Activated gamma-delta T cell treated with anti-CD3 and anti-CD28 coated beads, Interleukin-2, amount 50 U/mL, for 16 hours (primary cell): ENCODE measurements at places on chromosomes 1 and 21.

DNA sequence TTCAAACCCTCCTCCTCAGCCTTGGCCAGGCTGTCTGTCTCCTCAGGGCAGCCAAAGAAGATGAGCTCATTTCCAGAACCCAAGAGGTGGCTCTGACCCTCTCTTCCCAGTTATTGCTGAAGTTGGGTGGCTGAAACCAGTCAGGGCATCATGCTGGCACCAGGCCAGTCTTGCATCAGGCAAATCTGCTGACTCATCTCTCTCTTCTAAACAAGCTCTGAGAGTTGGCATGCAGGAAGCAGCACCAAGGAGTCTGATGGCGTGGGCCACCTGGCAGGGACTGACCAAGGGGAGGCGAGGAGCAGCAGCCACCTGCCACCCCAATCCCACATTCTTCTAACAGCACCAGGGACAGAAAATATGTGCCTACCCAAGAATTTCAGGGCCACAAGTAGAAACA lies 104.8 kb upstream of the ATP1A1 start:
- DNase-seq: no peak

GRCh38 chr21:37944496-37944895 lies 28.2 kb upstream of the KCNJ6 start:
- no peak for DNase-seq

GRCh38 chr21:31078796-31079195 lies 40.5 kb upstream of the KRTAP19-8 start:
- no peak for DNase-seq

DNA sequence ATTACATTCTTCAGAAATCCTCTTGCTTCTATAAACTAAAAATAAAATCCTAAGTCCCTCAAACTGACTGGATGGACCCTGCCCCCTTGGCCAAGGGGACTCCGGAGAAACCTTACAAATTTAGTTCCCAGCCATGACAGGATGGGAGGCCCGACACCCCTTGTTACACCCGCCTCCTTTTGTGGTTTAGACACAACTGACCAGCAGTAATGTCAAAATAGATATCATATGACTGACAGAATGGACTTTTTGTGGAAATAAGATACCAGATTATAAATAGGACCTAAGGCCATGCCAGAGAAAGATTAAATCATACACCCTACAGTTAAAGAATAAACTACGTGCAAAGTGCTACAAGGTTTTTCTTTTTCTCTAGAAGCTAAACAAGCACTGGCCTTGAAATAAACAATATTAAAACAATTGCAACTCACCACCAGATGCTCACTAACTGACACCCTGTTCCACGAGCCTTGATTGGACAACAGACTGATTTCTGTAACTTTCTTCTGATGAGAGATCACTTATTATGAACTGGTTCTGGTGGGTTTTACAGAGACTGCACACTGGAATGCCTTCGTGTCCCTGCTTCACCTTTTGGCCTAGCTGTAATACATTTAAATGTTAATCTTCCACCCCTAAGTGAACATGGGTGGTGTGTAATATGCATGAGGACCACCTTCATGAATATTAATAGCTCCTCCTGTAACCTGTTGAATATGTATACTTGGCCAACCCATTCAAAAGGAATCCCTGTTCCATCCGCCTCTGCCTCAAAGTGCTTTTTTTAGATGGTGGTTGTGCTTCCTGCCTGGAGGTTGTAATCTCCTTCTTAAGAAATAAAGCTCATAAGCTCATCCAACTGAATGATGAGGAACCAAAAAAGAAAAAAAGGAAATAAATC lies 99.6 kb downstream of the ODF2L start:
- DNase-seq: no peak

GRCh38 chr1:245677461-245678240 lies 522.9 kb downstream of the KIF26B start:
- DNase-seq: no peak

- DNase-seq: no peak
These were observed 18.1 kb downstream of the DCAF8 start for GRCh38 chr1:160244209-160244608.

DNA sequence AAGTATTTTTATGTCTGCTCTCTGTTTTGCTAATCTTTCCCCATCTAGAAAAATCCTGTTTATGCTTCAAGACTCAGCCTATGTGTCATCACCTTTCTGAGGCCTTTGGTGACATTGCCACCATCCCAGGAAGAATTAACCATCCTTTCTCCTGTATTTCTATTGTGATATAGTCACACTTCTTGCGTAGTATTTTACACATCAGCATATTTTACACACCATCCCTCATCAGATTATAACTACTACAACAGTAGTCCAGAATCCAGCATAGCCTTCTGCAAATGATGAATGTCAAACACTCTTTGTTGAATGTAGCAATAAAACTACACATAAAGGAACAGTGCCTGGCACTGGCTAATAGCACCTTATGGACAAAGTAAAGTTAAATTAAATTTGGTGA lies 275.3 kb upstream of the C1orf87 start:
- no peak for DNase-seq

DNA sequence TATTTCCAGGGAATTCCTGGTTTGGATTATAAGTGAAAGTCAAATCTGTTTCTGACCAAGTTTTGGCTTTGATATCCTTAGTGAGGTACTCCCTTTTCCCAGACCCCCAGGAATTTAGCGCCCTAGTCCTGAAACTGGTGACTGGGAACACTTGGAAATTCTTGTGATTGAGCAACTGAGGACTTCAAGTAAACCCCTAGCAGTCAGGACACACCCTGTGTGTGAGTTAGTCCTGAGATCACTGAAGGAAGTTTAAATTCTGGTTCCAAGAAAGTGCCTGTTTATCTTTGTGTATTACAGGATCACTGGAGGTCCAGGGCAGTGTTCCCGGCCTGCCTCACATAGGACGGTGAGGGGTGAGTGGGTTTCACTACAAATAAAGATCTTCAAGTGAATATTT lies 95.1 kb upstream of the F3 start:
- no peak for DNase-seq

- DNase-seq: no peak
These were observed 371.3 kb downstream of the PBX1 start for GRCh38 chr1:164930241-164930640.

GRCh38 chr1:175198332-175198731 lies 5.8 kb upstream of the KIAA0040 start:
- DNase-seq: no peak

DNA sequence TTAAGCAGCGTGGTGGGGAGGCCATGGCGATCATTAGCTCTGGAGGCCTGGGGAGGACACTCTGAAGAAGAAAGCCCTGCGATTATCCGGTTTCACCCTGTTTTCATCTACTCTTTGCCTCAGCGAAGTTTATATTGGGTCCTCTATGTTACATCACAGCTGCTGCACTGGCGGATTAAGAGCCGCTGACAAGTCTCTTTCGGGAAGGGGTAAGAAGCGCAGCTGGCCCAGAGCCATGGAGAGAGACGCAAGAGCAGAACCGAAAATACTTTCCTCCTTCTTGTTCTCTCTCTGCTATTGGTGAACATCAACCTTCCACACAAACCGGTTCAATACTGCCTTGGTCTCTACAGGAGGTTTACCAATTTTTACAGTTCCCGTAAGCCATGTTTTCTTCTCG lies 291.5 kb downstream of the FAM72C start:
- DNase-seq: no peak

DNA sequence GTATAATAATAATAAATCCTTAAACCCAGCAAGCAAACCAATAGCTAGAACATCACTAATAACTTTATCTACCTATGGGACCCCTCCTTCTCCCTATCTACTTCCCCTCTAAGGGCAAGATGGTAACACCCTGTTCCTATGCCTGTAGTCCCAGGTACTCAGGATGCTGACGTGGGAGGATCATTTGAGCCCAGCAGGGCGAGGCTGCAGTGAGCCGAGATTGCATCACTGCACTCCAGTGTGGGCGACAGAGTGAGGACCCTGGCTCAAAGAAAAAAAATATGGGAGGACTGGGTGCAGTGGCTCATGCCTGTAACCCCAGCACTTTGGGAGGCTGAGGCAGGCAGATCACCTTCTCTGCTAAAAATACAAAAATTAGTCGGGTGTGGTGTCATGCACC lies 143.1 kb upstream of the SLC45A1 start:
- no peak for DNase-seq

DNA sequence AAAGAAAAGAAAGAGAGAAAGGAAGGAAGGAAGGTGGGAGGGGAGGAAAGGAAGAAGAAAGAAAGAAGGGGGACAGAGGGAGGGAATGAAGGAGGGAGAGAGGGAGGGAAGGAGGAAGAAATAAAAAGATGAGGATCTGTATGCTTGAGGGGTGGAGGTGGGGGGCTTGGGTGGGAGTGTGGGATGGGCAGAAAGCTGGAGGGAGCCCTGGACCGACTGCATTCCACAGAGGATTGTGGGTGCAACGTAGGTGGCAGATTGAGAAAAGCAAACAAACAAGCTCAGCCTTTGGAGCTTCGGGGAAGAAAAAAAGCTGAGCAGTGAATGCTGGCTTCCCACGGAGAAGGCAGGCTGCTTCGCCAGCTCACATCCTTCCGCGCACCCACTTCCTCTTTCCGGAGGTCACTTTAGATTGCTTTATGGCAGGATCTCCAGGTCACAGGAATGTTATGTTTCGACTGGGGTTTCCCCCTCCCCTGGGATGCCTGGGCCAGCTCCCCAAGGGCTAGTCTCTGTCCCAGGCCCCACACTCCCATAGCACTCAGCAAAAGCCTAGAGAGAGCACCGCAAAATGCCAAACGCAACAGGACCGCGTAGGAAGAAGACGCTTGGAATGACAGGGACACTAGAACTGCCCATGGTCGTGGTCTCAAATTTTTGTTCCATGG lies 20.7 kb upstream of the LGALS8 start:
- no peak for DNase-seq

DNA sequence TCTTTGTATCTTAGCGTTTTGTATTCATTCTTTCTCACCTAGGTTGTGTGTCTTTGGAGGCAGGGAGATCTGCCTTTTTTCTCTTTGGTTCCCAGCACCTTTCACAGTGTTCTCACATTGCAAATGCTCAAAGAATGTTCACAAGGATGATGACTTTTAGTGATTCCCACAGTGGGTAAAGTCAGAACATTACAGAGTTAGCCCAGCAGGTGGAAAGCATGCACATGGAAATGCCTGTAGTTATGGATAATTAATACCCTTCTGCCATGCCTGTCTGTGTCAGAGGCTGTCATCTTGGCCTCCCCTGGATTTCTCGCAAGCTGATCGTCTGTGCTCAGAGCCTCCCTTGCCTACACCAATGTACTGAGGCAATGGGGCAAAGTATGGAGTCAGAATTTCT lies 458.9 kb downstream of the LMO4 start:
- DNase-seq: no peak

GRCh38 chr1:107523061-107523460 lies 382.2 kb downstream of the NTNG1 start:
- no peak for DNase-seq
